ENCODE measurements at places on chromosomes 13 and 19. TPM values are rescaled to one million over a fixed set of nuclear protein-coding genes. Genes with fewer than 3 reads are reported as not detected.
A peak's percentile ranks its signal among the peaks of the same experiment; 100 is the strongest.

DNA sequence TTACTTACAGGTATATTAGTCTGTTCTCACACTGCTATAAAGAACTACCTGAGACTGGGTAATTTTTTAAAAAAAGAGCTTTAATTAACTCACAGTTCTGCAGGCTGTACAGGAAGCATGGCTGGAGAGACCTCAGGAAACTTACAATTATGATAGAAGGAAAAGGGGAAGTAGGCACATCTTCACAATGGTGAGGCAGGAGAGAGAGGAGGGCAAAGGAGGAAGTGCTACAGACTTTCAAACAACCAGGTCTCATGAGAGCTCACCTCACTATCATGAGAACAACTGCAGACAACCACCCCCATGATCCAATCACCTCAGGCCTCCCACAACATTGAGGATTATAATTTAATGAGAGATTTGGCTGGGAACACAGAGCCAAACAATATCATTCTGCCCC lies 511.7 kb downstream of the SLITRK6 start:
- no peak for DNase-seq

DNA sequence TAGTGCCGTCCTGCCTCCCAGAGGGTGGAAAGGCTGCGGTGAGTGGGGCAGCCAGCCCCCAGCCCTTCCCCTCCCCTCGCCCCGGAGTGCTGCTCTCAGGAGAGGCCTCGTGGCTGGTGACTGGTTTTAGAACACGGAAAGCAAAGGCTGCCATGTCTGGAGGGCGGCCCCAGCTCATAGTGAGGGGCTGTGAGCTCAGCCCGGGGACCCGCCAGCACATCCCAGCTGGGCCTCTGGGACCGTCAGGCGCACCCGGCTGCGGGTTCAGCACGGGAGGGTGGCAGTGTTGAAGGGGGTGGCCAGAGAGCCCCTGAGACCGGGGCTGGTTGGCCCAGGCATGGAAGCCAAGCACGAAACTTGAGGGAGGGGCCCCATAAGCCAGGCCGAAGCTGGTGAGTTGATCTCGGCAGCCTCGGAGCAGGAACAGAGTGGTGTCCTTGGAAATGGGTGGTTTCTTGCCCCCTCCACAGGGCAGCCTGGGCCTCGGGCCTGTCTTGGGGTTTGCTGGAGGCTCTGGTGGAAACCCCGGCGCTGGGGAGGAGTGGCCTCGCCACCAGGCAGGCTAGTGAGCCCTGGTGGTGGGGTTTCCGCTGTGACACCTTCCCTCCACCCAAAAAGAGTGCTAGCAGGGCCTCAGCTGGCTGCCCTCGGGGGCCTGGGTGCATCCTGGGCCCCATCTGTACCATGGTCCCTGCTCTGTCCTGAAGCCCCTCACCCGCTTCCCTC lies 157.7 kb downstream of the KDM4B start:
- no peak for DNase-seq

- peak; percentile 80 for DNase-seq
Observed at GRCh38 chr19:1154731-1155351, 19.2 kb downstream of the SBNO2 start.

DLL3 gene
- not detected for total RNA-seq

PNMA8A gene
- 10.4 TPM for total RNA-seq

DNA sequence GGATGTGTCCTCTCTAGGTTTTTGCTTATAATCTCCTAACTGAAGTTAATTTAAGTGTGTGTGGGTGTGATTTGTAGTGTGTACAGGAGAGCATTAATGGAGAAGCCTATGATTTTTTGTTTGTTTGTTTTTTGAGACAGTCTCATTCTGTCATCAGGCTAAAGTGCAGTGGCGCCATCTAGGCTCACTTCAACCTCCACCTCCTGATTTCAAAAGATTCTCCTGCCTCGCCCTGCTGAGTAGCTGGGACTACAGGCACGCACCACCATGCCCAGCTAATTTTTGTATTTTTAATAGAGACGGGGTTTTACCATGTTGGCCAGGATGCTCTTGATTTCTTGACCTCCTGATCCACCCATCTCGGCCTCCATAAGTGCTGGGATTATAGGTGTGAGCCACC lies 20.6 kb downstream of the ZNF701 start:
- no peak for DNase-seq

- no peak for DNase-seq
Observed at GRCh38 chr19:4781801-4782200, 9.7 kb upstream of the FEM1A start.

NOTCH3 gene
- 58.0 TPM for total RNA-seq

SHD gene
- total RNA-seq, result 2.9 TPM

DNA sequence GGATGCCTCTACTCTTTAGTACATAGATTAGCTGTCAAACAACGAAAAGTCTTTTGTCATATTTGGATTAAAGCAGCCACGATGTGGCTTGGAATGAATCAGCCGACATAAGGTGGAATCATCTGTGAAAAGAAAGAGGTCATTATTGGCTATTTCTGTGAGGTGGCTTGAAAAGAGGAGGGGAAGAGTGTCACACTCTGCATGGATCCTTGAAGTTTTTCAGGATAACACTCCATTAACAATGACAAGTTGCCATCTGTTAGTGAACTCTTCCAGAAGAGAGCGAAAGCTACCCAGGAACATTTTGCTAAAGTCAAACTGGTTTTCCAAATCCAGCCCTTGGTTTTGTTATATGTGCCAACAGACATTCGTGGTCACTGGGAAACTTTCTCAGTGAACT lies 1604.8 kb downstream of the OLFM4 start:
- DNase-seq, result no peak

GRCh38 chr19:51509823-51510660 lies 8.4 kb upstream of the SIGLEC12 start:
- DNase-seq, result no peak

DNA sequence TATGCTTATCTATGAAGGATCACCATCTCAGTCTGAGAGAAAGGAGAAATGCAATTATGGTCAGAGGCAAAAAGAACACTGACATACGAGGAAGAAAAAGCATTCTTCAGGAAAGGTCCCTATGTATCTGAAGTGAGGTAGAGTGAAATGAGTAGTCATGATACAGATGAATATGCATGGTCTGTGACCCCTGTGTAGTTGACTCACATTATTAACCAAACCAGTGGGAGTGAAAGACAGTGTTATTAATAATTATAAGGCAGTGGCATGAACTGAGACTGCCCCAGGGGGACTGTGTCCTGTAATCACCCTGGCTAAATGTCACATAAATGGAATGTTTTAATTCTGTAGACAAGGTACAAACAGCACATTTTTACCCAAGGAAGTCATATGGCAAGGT lies 1320.2 kb upstream of the PCDH9 start:
- no peak for DNase-seq

DNA sequence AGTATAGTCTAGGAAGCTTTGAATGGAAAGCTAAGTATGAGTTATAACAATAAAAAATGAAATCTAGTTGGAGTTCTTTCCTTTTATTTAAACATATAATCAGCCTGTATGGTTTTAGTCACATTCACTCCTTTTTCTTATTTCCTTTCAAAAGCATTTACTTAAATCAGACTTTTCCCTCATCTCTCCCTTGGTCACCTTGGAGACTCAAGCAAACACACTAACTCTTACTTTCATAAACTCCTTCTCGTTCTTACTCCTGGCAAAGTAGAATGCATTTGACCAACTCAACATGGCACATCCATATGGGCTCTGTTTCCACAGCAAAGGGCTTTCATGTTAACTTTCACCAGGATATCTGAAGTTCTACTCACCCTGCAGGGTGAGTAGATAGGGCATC lies 400.0 kb downstream of the LMO7 start:
- no peak for DNase-seq

- DNase-seq, result peak; percentile 67
Observed at GRCh38 chr19:41993612-41994483, at the start of gene ATP1A3. ATP1A3 (minus strand) TSS chr19:41994230; CDS start chr19:41994076, 154 bp downstream.

- DNase-seq, result no peak
Observed at GRCh38 chr13:37427843-37428494, 170.6 kb downstream of the POSTN start.

GRCh38 chr19:1769645-1769985 lies 16.3 kb downstream of the ONECUT3 start:
- DNase-seq, result no peak

DNA sequence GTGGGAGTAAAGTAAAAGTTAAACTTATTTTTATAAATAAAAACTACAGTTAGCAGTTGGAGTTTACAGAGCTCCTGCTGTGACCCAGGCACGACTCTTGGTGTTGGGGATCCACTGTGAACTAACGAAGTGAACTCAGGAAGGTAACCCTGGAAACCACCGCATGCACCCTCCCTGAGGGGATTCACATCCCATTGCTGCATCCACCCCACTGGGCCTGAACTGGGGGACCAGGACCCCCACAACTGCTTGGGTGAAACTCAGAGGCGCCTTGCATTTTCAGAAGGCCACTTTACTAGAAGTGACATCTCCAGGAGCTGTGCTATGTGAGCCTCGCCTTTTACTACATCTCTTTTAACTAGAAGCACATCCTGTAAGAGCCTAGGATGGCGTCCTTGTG lies 166.4 kb downstream of the TEX29 start:
- DNase-seq, result no peak

ZNF527 gene
- total RNA-seq, result 16.6 TPM

ZNF772 gene
- total RNA-seq, result 13.7 TPM

- peak; percentile 52 for DNase-seq
Observed at GRCh38 chr13:97307882-97308624, 85.9 kb downstream of the MBNL2 start.

- DNase-seq, result no peak
Observed at GRCh38 chr13:46387064-46387851, at the start of gene RUBCNL. RUBCNL (minus strand) TSS chr13:46387252; CDS start chr13:46372475, 14,777 bp downstream.

FFAR1 gene
- 0.48 TPM for total RNA-seq

GRCh38 chr13:80082396-80083080 lies 258.4 kb downstream of the SPRY2 start:
- peak; percentile 11 for DNase-seq

- DNase-seq, result no peak
Observed at GRCh38 chr13:24063281-24063877, 97.1 kb upstream of the SPATA13 start.

- DNase-seq, result no peak
Observed at GRCh38 chr13:75495938-75496337, 14.0 kb upstream of the TBC1D4 start.

GRCh38 chr13:42328672-42329071 lies 56.7 kb downstream of the AKAP11 start:
- DNase-seq, result no peak
